HepG2 (cell line): ENCODE measurements at places on chromosomes 11 and 22.

DNA sequence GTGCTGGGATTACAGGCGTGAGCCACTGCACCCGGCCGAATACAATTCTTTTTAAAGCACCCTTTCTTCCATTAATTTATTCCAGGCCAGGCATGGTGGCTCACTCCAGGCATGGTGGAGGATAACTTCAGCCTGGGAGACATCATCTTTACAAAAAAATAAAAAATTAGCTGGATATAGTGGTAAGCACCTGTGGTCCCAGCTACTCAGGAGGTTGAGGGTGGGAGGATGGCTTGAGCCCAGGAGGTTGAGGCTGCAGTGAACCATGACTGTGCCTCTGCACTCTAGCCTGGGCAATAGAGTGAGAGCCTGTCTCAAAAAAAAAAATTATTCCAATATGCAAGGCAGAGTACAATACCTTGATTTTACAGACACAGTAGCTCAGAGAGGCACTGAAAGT, 11.4 kb downstream of the TAGLN start:
- DNase-seq = no peak

GRCh38 chr11:115338476-115338875, 165.7 kb downstream of the CADM1 start:
- DNase-seq = no peak

DNA sequence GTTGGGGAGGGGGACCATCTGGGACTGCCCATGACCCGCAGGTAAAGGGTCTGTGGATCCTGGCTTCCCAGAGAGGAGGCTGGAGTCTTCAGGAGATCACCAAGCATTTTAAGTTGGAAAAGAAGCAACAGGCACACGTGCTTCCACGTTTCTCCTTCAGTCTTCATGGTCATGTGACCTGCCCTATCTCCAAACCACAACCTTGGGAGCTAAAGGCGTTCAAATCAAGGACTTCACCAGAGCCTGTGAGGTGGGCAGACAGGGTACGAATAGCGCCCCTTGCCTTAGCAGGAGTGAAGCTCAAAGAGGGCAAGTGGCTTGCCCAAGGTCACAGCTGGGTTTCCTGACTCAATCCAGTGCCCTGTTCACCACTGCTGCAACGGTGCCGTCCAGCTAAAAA, 6.7 kb downstream of the TMEM184B start:
- no peak for DNase-seq

GRCh38 chr11:104325093-104325492, 161.1 kb upstream of the PDGFD start:
- no peak for DNase-seq

GRCh38 chr11:110429731-110430266, at the start of gene FDX1:
Gene FDX1 (plus strand): TSS chr11:110429948. CDS start chr11:110430121, 173 bp downstream.
- DNase-seq = peak; percentile 71
